ENCODE measurements at places on chromosomes 1 and 21. TPM values are rescaled to one million over a fixed set of nuclear protein-coding genes. Genes with fewer than 3 reads are reported as not detected.

The FCRLA gene
- total RNA-seq = 0.15 TPM

The SLAMF6 gene
- not detected for total RNA-seq

The OPTC gene
- total RNA-seq = 1.2 TPM

The HNRNPR gene
- 170 TPM for total RNA-seq

The HCRTR1 gene
- 0.13 TPM for total RNA-seq

The PIGR gene
- 2.2 TPM for total RNA-seq

The FALEC gene
- total RNA-seq = 1.0 TPM

DNA sequence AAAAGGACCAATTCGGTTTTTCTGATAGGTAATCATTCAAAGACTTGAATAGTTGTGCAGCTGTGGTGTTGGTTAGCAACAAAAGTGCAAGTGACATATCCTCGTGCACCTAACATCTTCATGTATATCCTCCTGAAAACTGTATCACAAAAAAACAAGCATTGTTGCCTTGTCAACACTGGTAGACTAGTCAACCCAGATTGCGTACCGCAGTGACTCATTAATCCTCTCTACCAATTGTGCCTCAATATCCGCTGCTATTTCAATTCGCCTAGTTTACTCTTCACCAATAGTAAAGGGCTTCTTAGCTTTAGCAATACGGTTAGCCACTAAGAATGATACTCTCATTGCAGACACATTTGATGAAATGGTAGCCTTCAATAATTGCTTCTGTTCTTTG, 3.5 kb downstream of the HHAT start:
- H3K36me3 ChIP-seq = no peaks in the 10 kb centered on the region
- no peak overlapping the region for H3K27ac ChIP-seq
- peaks cover 11% of the 10 kb centered on the region for H3K4me1 ChIP-seq
- no peak overlapping the region for H3K4me3 ChIP-seq
- peaks cover 82% of the 10 kb centered on the region for H3K27me3 ChIP-seq

- no peak for DNase-seq
- no peaks in the 10 kb centered on the region for H3K4me1 ChIP-seq
- H3K4me3 ChIP-seq = no peak overlapping the region
- peaks cover 7% of the 10 kb centered on the region for H3K27me3 ChIP-seq
- no peaks in the 10 kb centered on the region for H3K36me3 ChIP-seq
These were observed 18.7 kb upstream of the F5 start for GRCh38 chr1:169604781-169605560.

- no peak overlapping the region for H3K4me3 ChIP-seq
- H3K4me1 ChIP-seq = peaks cover 27% of the 10 kb centered on the region
- DNase-seq = no peak
- no peaks in the 10 kb centered on the region for H3K27me3 ChIP-seq
- H3K27ac ChIP-seq = no peak overlapping the region
- H3K36me3 ChIP-seq = peaks cover 16% of the 10 kb centered on the region
These were observed 21.1 kb upstream of the ETS2 start for GRCh38 chr21:38784458-38785266.

Data from WTC11 (cell line).